Kidney glomerular epithelial cell (primary cell): ENCODE measurements at places on chromosomes 1 and 21.

- DNase-seq, result no peak
These were observed 190.0 kb upstream of the SAMSN1 start for GRCh38 chr21:14736162-14736561.

GRCh38 chr1:45542591-45542990 lies 8.0 kb upstream of the AKR1A1 start:
- DNase-seq, result no peak

GRCh38 chr1:167594822-167595221 lies 35.2 kb upstream of the RCSD1 start:
- no peak for DNase-seq

DNA sequence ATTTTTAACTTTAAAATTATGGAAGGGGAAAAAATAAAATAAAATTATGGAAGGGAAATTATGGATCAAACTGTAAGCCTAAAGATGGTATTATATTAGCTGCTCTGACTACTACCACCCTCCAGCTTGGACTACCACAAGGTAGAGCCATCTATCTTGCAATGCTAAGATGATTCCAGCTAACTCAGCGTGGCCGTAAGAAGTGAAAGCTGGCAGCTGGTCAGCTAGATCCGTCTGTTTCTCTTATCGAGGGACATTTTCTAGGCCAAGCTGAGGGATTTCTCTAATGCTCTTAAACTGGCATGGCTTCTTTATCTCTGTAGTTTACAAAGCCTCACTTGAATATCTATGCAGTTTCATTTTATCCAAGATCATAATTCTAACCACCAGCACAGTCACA lies 31.5 kb downstream of the LYST start:
- peak; percentile 12 for DNase-seq

DNA sequence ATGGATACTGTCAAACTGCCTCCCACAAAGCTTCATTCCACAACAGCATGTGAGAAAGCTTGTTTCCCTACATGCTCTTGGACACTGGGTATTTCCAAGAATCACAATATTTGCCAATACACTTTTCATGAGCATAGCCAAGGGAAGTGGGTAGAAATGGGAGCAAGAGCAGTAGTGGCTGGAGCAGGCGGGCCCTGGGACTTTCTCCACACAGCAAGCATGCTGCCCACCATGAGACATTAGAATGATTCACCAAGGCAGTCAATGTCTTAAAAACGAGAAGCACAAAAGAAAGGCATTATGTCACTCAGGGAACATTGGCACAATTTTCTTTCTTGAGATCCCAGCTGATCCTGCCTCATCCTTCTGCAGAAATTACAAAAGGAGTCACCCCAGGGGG lies 371.6 kb upstream of the RUNX1 start:
- no peak for DNase-seq

- DNase-seq, result no peak
These were observed 18.7 kb downstream of the UQCRHL start for GRCh38 chr1:15788624-15789301.

DNA sequence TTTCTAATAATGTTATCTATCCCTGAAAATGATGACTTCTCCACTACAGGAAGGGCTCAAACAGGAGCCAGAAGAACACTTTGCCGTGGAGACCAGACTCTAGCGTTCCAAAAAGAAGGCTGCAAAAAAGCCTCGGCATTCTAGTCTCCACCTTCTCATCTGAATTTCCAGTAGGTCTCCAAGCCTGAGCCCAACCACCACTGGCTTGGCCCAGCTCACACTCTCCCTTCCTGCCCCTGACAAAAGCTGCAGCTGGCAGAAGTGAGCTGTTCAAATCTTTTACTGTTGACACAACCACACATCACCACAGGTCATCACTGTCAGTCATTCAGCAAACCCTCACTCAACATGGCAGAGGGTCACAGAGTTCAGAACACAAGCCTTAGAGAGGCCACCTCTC lies 69.3 kb downstream of the CAMK2N1 start:
- DNase-seq, result no peak

- DNase-seq, result no peak
These were observed 22.3 kb upstream of the TRIM45 start for GRCh38 chr1:117143871-117144270.

GRCh38 chr21:42406201-42406621 lies 2.5 kb downstream of the UBASH3A start:
- DNase-seq, result no peak

DNA sequence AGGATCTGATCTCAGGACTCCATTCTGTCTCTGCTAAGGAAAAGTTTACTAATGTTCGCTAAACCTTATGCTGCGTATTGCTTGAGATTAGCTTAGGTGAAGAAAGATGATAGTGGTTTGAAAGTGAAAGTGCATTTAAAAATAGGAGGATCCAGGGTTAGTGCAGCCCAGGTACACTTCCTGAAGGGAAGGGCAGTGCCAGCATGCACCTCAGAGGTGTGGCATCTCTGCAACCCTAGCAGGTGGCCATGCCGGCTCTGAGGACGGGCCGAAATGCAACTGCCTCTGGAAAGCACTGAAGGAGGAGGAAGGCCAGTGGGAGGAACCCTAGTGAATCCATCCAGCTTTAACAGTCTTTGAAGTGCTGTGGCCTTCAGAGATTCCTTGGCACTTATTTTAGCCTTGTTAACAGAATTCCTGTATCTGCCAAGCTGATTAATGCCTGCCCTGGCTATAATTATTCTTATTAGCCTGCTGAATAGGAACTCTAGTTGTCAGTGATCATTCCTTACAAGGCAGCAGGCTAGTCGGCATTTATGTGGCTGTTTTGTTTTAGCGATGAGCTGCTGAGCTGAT lies 5.5 kb downstream of the PTGFRN start:
- no peak for DNase-seq

DNA sequence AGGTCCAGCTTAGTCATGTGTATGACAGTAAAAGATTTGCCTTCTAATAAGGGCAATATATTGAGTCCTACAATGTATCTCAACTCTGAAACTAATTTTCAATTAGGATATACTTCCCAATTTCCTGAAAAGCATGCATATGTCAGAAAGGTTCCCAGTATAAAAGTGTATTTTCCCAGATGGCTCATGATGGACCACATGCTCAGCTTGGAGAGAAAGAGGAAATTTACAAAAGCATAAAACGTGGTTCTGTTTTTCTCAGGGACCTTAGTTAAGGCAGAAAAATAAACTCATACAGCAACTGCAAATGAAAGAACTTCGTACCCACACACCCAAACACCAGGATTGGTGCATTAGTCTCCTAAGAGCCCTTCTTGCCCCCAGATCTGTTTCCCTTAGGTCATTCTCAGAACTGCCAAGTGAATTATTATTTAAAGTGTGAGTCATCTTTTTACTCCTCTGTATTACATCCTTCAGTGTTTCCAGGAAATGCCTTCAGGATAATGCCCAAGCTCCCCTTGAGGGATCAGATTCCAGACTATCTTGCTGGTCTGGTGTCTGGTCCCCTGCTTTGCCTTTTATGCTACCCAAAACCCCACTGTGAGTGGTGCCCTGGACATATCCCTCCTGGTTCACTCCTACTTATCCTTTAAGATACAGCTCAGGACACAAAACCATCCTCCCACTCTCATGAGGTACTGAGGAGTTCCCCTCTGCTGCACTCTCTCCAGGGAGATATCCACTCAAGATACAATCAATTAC lies 57.4 kb downstream of the SSX2IP start:
- DNase-seq, result peak; percentile 85

DNA sequence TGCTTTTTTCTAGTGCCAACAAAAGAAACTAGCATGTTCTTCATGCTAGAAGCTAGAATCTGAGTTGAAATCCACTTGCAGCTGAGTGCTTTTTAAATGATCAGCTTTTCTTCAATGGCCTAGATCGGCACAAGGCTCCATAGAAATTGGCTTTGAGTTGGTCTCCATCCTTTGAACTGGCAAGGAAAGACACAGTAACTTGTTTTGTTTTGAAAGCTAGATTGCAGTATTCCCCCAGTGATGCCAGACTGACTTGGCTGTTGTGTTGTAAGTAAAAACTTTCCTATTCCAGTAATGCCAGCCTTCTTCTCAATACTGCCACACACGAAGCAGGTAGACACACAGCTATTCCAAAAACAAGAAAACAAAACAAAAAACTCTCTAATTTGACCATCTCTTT lies 139.1 kb downstream of the FMN2 start:
- DNase-seq, result no peak

DNA sequence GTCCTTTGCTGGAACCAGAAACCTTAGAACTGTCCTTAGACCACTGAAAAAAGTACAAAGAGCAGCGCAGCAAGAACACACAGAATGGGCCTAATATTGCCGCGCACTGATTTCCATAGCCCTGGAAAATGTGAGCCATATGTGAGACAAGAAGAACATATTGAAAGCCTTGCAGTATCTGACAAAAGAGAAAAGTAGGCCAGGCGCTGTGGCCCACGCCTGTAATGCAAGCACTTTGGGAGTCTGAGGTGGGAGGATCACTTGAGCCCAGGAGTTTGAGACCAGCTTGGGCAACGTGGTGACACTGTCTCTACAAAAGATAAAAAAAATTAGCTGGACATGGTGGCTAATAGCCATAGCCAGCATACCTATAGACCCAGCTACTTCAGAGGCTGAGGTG lies 300.7 kb downstream of the RYR2 start:
- DNase-seq, result no peak

DNA sequence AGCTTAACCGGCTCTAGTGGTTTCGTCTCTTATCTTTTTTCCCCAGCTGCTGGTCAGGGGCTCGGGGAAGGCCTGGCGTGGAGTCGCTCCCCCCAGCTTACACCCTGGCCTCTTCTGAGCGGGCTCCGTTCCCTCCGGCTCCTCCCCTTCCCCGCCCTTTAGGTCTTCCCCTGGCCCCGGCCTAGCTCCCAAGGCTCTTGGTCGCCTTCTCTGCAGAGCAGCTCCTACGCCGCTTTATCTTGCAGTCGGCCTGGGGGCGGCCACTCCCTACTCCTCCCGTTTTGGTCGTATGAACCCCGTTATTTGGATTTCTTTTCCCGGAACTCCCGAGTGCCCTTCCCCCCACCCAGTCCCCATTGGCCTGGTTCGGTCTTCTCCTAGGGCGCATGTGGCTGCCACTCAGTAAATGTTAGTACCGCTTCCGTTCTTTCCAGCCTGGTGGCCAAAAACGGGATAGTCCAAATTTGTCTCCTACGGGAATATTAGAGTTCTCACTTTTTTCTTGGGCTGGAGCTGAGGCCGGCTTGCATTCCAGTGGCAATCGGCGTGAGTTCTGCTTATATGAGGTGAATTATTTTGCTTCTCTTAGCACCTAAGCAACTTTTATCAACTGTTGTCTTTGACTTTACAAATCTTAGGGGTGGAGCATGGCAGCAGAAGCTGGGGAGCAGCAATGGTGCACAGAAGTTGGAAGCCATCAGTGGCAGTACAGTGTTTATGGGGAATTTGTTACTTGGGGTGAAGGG lies 467 bp downstream of the THRAP3 start:
- DNase-seq, result peak; percentile 83

DNA sequence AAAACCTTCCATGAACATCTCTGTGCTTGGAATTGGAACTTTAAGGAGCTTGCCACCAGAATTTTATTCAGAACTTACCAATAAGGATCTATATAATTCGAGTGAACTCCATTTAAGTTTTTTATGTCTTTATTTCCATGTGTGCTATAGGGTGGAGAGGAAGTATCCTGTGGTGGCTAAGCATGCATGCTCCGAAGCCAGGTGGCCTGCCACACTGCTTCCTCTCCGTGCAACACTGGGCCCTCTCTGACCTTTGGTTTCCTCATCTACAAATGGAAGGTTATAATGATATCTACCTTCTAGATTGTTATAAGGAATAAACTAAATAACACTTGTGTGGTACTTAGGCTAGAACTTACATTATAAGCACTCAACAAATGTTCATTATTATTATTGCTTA lies 382.1 kb downstream of the PTPRC start:
- DNase-seq, result no peak

DNA sequence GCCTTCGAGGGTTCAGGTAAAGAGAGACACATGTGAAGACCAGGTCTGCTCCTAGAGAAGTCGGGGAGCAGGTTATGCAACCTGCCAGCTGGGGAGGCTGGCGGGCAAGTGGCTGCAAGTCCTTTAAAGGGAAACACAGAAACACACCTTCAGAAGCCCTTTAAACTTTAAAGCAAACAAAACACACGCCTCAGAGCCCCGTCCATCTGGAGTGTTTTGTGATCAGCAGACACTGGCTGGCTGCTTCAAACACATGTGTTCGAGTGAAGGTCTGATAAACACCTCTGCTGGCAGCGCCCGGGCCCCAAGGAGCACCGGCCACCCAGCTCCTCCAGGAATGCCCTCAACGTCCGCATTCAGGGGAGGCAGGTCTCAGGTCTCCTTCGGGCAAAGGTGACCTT lies 15.2 kb downstream of the RIPK4 start:
- DNase-seq, result no peak

- no peak for DNase-seq
These were observed 31.3 kb downstream of the NVL start for GRCh38 chr1:224298346-224299330.

GRCh38 chr1:207088161-207088560 lies 499 bp upstream of the C4BPB start:
- DNase-seq, result peak; percentile 9

- DNase-seq, result no peak
These were observed 56.6 kb downstream of the LTN1 start for GRCh38 chr21:28936036-28936435.

GRCh38 chr21:20661745-20662422 lies 336.3 kb upstream of the NCAM2 start:
- DNase-seq, result no peak

GRCh38 chr1:168008595-168008994 lies 71.7 kb upstream of the MPC2 start:
- no peak for DNase-seq

GRCh38 chr1:219379691-219380090 lies 206.0 kb downstream of the LYPLAL1 start:
- DNase-seq, result peak; percentile 14

DNA sequence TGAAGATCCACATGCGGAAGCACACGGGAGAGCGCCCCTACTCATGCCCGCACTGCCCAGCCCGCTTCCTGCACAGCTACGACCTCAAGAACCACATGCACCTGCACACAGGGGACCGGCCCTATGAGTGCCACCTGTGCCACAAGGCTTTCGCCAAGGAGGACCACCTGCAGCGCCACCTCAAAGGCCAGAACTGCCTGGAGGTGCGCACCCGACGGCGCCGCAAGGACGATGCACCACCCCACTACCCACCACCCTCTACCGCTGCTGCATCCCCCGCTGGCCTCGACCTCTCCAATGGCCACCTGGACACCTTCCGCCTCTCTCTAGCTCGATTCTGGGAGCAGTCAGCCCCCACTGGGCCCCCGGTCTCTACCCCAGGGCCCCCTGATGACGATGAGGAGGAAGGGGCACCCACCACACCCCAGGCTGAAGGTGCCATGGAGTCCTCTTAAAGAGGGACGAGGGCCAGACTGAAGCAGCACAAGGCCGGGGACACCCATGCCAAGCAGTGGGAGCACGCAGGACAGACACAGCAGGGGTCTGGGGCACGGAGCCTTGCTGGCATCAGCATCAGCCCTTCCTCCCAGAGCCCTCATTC lies 13.7 kb downstream of the ZBTB7B start:
- no peak for DNase-seq

DNA sequence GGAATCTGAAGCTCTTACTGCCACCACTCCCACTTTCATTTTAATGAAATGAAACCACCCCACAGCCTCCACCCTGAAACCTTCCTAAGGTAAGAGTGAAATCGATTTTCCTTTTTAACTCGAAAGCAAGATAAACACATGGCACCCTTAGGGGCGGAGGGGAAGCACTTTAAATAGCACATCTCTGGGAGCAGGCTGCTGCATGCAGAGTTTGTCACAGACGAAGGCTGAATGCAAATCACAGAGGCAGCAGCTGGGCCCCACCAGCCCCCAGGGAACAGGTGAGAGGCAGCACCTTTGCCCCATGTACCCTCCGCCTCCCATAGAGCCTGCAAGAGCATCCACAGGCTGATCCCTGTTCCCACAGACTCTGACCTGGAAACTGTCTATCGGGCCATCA lies 60.0 kb upstream of the GRIK3 start:
- no peak for DNase-seq

GRCh38 chr21:35231090-35231489 lies 182.0 kb upstream of the RUNX1 start:
- DNase-seq, result no peak
